ENCODE measurements at places on chromosomes 11 and 22.

DNA sequence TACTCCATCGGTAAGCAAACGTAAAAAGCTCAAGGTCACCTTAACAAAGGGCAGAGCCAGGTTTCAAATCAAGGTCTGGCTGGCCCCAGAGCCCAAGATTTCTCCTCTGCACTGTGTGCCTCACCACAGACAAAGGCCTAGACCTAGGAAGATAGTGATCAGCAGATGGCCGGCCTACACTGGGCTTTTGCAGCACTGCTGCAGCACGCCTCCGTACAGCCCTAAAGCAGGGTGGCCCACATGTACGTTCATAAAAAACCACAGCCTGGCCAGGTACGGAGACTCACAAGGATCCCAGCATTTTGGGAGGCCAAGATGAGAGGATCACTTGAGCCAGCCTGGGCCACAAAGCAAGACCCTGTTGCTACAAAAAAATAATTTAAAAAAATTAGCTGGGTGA is 106.3 kb upstream of the PITPNB start:
- no peak for DNase-seq

DNA sequence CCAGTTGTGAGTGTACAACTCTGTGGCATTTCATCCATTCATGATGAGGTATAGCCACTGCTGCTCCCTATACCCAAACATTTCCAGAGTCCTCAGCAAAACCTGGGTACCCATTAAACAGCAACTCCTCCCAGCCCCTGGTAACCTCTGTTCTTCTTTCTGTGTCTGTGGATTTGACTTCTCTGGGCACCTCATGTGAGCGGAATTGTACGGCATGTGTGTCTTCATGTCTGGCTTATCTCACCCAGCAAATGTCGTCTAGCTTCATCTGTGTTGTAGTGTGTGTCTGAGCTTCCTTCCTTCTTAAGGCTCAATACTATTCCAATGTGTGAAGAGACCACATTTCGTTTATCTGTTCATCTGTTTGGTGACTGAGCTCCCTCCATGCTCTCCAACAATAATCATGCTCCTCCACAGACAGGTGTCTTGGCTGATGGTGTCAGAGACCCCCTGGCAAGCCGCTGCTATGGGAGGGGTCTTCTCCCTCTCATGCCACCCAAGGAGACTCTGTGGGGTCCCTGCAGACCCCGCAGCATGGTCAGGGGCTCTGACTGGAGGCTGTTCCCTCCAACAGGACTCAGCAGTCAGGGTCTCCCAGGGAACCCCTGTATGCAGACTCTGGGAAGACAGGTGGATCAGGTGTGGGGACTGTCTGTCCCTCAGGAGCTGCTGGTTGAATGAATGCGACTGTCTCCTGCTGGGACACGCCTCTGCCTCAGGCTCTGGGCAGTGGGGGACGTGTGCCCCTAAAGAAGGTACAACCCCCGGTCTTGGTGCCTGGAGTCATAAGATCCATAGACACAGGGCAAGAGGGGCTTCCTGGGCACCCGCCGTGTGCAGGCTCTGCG is 52.7 kb downstream of the SMIM38 start:
- DNase-seq = no peak

- peak; percentile 13 for DNase-seq
Observed at GRCh38 chr22:42970029-42970428, 44.9 kb downstream of the PACSIN2 start.

GRCh38 chr11:121244884-121245283 is 47.7 kb upstream of the SC5D start:
- DNase-seq = no peak
